ENCODE measurements at places on chromosomes 2 and 18.

- no peak for DNase-seq
Observed at GRCh38 chr2:27798486-27798885, 27.0 kb downstream of the MRPL33 start.

GRCh38 chr2:1744446-1745170 is at the start of gene PXDN:
Gene PXDN, minus strand, starts transcription at chr2:1744515. Its CDS starts 60 bp downstream, at chr2:1744455.
- no peak for DNase-seq

DNA sequence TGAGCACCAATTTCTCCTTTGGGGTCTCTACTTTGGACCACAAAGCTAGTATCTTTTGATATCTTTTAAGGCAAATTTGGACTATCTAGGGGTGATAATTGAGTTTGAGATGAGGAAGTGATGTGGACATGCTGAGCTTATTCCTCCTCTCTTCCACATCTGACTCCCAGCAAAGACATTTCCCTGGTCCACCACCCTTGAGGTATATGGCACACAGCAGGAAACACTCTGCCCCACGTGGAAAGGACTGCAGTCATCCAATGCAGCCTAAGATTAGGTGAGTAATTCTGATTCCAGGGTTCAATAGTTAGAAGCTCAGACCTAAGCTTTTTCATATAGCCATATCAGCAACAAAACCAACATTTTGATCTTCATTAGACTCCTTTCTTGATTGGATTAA is 290.1 kb upstream of the CHAC2 start:
- no peak for DNase-seq

DNA sequence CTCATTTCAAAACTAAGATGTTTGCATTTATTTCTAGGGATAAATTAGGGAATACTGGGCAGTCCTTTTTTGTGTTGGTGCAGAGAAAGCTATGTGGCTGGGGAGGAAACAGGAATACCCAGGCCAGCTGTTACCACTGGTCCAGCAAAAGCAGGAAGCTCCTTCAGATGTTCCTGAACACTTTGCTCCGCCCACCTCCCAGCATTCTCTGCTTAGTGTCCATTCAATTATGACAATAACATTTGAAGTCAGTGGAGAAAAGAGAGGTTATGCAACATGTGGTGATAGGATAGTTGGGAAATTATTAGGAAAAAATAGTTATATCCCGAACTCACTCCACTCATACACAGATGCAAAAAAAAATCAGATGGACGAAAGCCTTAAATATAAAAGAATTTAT is 22.1 kb upstream of the ARPC2 start:
- DNase-seq = no peak

DNA sequence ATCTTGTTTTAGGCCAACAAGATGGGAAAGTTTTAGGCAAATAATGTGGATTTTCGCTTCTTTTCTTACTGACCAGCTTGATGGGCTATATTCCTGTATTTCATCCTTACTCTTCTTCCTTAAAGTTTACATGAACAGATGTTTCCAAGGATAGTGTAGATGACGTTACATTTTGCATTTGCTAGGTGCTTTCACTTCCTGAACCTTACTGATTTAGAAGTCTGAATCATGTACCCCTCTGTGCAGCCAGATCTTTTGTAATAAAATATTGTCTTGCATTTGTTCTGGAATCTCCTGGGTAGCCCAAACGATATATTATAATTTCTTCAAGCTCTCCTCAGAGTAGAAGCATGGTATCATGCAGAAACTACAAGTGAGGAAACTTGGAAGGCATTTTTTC is 93.4 kb downstream of the CALCRL start:
- DNase-seq = no peak

DNA sequence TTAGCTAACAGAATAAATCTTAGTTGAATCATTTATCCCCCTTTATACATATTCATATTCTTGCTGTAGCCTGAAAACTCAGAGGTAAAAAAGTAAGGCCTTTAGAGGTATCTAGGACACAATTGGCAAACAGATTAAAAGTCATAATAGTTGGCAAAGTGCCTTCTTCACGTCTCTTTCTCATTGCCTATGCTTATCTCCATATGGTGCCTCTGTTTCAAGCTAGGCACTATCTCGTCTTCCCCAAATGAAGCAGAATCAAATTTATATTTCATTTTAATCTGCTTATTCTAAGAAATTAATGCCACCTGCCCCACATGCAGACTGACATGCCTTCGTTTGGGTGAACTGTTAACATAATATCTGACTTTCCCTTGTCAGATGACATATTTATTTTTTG is 245.4 kb downstream of the CDH2 start:
- DNase-seq = no peak

DNA sequence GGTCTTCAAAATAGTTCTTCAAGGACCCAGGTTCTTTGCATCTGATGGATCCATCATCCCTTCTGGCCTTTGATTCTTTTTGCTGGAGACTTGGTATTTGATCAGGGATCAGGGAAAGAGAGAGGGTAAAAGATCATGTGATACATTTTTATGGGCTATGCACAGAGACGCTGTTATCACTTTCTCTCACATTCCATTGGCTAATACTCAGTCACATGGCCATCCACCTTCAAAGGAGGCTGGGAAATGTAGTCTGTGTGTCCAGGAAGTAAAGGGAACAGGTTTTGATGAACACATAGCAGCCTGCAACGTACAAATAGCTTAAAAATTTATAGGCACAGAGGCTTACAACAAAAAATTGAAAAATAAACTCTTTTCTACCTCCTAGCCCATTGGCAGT is 629.6 kb upstream of the FANCL start:
- no peak for DNase-seq

DNA sequence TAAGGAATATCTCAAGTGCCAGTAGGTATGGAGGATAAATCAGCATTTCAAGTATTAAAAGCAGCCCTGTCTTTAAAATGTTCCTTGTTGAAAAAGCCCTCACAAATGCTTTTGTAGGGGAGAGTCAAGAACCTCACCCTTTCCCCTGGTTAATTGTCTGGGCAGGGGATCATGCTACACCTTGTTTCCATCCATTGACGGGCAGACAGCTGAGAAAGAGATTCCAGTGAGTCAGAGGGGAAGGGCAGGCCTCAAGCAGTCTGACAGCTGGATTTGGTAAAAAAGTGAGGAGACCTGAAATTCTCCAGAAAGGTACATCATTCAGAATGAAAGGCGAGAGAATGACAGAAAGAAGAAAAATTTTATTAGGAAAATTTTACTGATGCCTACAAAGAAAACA is 203.2 kb upstream of the CYP26B1 start:
- no peak for DNase-seq
